Fibroblast of lung (primary cell): ENCODE measurements at places on chromosomes 7 and 10.

DNA sequence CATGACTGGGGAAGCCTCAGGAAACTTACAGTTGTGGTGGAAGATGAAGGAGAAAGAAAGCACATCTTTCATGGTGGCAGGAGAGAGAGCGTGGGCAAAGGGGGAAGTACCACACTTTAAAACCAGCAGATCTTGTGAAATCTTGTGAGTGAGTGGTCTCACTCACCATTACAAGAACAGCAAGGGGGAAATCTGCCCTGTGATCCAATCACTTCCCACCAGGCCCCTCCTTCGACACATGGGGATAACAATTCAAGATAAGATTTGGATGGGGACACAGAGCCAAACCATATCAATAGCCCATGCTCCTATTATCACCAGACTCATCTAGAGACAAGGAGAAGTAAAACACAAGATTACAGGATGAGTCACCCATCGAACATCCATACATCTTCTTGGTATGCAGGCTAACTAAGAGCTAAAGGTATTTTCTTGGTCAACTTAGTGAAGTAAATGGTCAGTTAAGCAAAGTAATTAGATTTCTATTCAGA is 55.3 kb upstream of the YAE1 start:
- DNase-seq, result no peak

DNA sequence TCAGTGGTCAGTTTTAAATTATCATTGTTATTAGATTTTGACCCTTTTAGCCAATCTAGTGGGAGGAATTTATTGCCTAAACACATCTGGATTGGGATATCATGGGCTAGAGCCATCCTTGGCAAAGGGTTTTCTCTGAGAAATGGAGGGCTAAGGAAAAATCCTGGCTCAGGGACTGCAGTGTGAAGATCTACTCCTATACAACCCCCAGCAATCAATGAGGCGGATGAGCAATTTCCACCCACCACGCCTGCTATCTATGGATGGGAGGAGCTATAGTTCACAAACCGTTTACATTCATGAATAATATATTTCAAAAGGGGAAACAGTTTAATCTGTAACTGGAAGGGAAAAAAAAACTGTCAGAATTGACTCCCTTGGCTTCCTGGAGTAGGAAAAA is 2.7 kb downstream of the CAV1 start:
- peak; percentile 51 for DNase-seq

GRCh38 chr10:48307711-48308018 is 1.2 kb downstream of the MAPK8 start:
- no peak for DNase-seq

DNA sequence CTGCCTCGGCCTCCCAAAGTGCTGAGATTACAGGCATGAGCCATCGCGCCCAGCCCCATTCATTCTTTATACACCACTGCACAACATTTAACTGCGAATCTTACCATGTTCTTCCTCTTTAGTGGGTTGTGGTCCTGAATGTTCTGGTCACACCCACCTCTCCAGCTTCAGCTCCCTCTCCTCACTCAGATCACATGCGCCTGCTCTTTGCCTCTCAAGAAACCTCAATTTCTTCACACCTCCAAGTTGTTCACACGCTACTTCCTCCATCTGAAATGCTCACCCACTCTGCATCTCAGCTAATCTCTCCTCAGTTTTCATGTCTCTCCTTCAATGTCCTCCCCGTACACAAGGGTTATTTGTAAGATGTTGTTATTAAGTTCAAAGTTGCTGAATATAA is 2.4 kb upstream of the PRR15 start:
- DNase-seq, result no peak

DNA sequence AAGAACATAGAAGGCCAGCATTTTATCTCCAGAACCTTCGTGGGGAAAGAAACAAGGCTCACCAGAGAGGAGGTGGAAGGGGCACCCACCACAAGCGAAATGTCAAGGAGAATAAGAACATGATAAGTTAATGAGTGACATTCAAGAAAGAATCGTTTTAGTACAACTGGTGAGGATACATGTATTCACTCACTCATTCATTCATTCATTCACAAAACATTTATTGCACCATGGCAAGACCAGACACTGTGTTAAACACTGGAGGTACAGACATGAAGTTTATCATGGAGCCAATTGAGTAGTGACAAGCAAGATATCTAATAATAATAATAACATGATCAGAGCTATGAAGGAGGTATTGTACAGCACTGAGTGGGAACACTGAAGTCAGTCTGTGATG is 1.7 kb upstream of the ZNRF2 start:
- DNase-seq, result no peak

DNA sequence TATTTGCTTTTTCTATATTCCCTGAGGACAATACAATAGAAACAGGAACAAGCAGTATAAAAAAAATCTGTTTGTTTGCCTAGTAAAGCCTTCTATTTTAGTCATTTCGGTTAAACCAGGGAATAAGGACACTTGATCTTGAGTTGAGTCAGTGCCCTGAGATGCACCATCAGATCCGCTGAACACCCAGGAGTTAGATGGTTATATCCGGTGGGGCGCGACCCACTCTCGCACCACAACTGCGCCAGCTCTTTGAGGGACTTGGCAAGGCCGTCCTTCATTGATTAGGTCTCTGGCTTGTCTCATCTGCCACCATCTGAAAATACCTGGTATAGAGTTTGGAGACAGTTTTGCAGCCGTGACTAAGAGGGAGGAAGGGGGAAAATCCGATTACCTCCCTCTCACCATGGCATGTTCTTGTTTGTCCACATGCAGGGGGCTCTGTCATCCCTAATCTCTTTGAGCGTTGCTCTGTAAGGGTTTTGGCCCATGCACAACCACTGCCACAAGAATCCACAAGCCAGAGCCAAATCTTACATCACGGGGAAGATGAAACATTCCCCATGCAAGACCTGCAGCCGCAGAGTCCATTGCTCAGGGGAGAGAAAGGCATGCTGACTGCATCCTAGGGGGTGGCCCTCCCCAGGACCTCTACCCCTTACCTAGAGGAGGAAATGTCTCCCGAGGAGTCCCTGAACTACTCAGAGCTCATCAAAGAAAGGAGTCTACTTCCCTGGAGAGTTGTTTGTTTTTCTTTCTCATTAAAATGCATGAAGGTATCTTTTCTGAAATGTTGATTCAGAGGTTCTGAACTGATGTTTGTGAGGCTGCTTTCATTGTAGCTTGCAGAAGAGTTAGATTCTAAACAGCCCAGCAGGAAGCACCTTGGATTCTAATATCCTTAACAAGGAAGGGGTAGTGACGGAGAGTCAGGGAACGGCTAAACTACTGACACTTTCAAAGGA is 101.6 kb upstream of the FAM171A1 start:
- DNase-seq, result peak; percentile 74

DNA sequence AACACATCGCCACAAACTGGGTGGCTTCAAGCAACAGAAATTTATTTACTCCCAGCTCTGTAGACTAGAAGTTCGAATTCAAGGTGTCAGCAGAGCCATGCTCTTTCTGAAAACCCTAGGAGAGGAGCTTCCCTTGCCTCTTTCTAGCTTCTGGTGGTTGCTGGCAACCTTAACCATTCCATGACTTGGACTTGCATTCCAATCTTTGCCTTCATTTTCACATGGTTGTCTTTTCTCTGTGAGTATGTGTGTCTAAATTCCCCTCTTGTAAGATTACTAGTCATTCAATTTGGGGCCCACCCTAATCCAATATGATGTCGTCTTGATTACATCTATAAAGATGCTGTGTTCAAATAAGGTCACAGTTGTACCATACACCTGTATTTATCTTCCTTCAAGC is 65.9 kb upstream of the PRKG1 start:
- DNase-seq, result no peak

DNA sequence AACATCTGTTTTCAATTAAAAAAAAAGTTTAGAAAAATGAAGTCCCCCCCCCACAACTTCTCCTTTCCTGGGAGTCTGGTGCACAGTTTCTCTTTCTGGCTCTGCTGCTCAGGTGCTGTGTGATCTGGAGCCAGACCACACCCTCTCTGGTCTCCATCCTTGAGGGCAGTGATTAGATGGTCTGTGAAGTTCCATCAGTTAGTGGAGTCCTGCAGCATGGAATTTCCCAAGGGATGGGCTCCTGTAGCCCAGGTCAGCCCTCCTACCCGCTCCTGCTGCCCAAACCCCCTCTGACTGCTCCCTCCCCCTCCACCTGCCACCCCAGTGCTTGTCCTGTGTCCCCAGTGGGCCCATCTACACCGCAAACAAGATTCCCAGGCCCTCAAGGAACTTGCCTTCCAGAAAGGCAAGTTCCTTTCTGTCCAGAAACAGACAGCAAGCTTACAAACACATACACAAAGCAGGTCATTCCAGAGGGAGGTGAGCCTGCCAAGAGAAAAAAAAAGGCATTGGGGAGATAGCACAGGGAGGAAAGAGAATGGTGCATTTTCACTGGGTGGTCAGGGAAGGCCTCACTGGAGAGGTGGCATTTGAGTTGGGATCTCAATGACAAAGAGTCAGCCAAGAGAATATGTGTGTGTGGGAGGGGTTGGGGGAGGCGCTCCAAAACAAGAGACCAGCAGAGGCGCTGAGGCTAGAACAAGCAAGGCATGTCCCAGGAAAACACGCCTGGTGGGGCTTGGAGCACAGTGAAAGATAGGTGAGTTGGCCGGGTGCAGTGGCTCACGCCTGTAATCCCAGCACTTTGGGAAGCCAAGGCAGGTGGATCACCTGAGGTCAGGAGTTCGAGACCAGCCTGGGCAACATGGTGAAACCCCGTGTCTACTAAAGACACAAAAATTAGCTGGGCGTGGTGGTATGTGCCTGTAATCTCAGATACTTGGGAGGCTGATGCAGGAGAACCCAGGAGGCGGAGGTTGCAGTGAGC is 49.5 kb upstream of the SLC29A3 start:
- DNase-seq, result peak; percentile 44

DNA sequence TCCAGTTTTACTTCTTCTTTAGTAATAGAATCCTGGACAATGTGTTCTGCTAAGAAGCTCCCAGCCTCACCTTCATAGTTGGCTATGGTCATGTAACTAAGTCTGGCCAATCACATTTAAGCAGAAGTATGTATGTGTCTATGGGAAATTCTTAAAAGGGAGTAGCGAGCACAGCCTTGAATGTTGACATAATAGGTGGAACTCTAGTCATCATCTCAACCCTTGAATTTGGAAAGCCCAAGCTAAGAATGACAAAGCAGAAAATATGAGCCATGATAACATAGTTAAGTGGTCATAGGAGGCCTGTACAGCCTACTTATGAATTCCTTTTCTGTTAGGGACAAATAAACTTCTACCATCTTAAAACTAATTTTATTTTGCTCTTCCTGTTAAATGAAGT is 134.1 kb downstream of the MAGI2 start:
- DNase-seq, result no peak

GRCh38 chr10:127374074-127374680 is 174.9 kb upstream of the NPS start:
- DNase-seq, result no peak

- no peak for DNase-seq
These were observed 37.5 kb downstream of the NT5C2 start for GRCh38 chr10:103155471-103156085.

DNA sequence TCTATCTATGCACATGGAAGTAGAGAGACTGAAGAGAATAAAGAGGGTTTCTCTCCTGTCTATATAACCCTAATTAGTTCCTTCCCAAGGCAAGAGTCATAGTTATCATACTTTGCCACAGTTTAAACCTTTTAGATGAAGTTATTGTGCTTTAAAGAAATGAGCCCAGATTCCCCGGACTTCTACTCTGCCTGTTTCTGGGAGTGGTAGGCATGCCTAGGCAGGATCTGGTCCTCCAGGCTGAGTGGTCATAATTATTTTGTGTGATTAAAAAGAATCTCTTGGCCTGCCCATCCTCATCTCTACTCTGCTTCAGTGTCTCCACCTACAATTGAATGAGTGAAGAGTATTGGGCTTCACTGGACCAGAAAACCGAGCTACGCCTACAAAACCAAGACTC is 179.2 kb downstream of the IMMP2L start:
- DNase-seq, result no peak

GRCh38 chr10:97498841-97499560 is at the start of gene UBTD1:
Gene UBTD1 (plus strand): TSS chr10:97498924. CDS start chr10:97499204, 280 bp downstream.
- peak; percentile 41 for DNase-seq

GRCh38 chr7:92841192-92841591 is 4.8 kb upstream of the CDK6 start:
- DNase-seq, result peak; percentile 41

- peak; percentile 99 for DNase-seq
These were observed 7.5 kb downstream of the CPA1 start for GRCh38 chr7:130387628-130388403.

GRCh38 chr10:127300868-127301321 is 104.5 kb upstream of the INSYN2A start:
- DNase-seq, result no peak

DNA sequence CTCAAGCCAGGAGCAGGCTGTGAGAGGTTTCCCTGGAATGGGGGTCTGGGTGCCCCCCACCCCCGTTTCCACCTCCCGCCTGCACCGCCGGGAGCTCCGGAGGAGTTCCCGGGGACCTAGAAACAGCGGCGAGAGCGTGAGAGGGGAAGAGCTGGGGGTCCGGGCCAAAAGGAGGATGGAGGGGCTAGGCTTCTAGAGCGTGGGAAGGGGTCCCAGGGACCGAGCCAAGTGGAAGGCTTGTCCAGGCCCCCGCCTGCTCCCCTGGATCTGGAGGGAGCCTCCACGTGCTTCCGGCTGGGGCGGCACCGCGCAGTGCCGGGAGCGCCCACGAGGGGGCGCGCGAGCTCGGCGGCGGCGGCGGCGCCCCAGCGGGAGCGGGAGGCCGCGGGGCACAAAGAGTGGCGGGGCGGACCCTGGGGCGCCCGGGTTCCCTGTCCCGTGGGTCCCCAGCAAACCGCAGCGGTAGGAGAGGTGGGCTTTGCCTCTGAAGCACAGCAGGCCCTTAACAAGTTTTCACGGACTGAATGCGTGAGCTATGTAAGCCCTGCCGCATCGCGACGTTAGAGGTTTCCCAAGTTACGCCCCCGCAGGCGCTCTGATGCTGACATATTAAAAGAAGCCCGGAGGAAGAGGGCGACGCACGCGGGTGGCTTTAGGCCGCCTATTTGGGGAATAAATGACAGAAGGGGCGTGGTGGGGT is 104.4 kb upstream of the LRRC4 start:
- DNase-seq, result peak; percentile 49

- no peak for DNase-seq
These were observed 366.3 kb upstream of the CHRM2 start for GRCh38 chr7:136502162-136502561.

DNA sequence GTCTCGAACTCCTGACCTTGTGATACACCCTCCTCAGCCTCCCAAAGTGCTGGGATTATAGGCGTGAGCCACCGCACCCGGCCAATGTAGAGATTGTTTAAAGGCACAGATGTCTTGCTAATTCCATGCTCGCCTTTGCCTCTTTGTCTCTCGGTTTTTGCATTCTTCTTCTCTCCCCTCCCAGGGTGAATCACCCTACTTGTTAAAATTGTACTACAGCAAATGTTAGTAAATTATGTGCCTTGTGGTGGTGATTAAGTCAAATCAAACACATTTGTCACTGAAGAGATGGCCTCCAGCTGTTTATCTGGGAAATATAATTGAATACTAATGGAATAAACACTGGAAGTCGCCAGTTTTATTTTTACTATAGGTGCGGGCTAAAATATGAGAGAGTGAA is 384.4 kb upstream of the AUTS2 start:
- DNase-seq, result no peak

- DNase-seq, result no peak
These were observed 1005.3 kb upstream of the SORCS1 start for GRCh38 chr10:108169846-108170245.
